ENCODE measurements at places on chromosomes 2 and 18.
A peak's percentile ranks its signal among the peaks of the same experiment; 100 is the strongest.

GRCh38 chr2:141923657-141924056, 207.2 kb downstream of the LRP1B start:
- DNase-seq: no peak

DNA sequence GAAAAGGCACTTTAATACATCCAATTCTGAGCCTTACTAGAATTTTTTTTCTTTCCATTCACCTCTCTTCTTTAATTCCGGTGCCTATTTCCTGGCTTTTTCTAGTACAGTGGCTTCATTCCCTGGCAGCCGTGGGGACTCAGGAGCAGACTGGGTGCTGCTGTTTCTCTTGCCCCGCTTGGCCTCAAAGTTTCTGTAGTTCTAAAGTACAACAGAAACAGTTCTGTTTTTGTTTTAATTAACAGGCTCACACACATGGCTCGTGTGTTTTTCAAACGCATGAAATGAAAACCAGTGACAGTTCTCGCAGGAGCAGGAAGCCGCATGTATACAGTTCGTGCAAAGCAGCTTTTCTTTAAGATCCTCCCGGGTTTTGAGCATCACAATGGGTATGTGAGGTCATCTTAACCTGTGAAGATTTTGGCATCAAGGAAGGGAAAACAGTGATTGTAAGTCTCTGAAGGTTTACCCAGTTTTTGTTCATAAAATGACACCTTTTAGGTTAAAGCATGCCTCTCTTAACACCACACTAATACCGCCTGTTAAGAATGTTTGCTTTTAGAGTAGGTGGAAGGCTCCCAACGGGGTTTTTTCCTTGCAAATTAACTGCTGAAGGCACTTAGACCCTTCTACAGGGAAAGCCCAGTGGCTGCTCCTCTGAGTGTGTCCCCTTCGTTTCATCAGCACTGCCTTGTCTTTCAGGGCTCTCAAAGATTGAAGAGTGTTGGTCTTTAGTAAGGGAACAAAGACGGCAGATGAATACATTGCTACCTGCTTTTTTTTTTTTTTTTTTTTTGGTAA, 5.8 kb downstream of the FZD7 start:
- DNase-seq: no peak

- no peak for DNase-seq
Measured at GRCh38 chr2:220117025-220117424, 489.6 kb downstream of the SLC4A3 start.

DNA sequence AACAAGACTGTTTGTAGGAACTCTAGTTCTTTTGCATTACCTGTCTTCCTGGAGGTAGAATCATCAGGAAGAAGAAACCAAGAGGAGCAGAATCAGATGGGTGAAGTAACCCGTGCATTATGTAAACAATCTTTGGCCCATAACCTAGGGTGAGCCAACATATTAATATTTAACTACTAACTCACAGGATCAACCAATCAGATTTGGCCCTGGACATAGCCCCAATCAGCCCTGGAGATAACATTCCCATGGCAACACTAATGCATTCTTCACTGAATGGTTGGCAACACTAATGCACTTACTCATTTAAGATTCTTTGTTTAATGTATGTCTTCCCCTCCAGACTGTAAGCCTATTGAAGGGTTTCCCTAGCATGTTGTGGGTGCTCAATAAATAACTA, 72.0 kb upstream of the CTAGE1 start:
- no peak for DNase-seq

DNA sequence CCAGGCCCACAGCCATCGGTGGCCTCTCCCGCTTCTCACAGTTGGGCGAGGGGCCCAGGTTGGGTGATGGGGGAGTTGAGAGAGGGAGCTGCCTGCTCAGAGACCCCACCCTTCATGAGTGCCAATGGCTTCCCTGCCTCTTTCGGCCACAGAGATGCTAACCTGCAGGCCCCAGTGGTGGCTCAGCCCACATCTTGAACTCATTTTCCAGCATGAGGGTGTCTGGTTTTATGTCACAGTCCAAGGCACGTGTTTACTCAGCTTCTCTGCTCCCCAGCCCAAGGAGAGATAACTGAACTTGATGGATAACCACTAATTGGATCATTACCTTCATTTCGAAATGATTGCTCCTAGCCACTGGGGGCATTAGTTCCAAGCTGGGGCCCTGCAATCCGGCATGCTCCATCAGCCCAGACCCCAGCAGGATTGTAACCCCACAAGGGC, 45.9 kb upstream of the SIX2 start:
- no peak for DNase-seq

GRCh38 chr18:28112056-28112470, 64.9 kb downstream of the CDH2 start:
- DNase-seq: no peak

DNA sequence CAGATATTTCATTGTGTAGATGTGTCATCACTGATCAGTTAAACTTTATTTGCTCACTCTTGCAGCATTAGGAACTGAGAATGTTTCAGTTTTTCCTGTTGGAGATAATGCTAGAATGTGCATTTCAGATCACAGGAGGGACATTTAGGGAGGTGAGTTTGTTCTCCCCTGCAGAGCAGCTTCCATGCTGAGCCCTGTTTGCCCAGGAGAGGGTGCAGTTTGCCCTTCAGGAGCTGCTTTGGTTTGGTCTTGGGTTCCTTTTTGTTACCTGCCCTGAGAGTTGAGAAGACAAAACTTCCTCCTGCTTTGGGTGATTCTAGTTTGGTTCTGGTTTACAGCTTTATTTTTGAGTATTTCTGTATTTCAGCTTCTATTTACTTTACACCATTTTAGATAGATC, 49.9 kb downstream of the DGKD start:
- peak; percentile 58 for DNase-seq

DNA sequence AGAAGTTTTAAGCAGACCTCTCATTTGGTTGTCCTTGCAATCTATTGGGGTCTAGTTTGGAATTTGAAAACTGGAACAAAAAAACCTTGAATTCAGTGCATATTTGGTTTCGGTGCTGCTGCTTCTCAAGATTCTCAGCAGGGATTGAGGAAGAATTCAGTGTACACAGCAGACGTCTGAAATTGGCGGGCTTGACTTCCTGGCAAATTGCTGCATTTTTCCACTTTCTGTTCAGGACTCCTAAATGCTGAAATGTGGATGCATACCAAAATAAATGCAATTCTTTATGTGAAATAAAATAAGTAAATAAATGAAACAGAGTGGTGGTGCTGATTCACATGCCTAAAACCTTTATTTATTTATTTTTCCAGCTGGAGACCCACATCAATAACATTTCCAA, 332.4 kb upstream of the KYNU start:
- DNase-seq: no peak

GRCh38 chr2:145356056-145356455, 836.1 kb upstream of the ZEB2 start:
- DNase-seq: no peak

GRCh38 chr18:69267895-69268294, 132.8 kb upstream of the DOK6 start:
- no peak for DNase-seq

- DNase-seq: no peak
Measured at GRCh38 chr2:238131761-238132462, 6.6 kb upstream of the KLHL30 start.

- DNase-seq: no peak
Measured at GRCh38 chr18:35180455-35180854, 60.4 kb upstream of the ZNF397 start.

DNA sequence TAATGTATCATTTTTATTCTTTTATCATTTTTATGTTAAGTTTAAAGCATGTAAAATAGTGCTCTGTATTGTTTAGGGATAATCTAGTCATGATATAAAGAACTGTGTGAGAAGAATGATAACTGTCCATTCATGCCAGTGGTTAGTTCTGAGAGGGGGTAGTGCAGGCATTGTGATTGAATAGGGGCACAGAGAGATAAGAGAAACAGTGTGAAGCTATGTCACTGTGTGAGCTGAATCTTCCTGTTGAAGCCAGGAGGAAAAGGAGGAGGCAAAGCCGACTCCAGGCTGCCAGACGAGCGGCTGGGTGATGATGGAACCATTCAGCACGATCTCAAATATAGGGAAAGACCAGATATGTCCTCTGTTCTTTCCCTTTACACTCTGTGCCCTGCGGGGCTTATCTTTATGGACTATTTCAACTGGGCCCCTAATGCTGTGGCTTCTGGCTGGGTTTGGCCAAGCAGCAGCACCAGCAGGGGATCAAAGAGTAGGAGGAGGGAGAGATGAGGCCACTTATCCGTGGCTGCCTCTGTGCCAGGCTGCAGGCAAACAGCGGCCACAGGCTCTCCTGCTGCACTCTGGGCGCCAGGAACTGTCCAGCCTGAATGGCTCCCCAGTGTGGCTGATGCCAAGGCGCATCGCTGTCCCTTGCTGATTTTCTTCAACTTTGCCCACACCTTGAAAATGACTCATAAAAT, 128.0 kb downstream of the SPP2 start:
- no peak for DNase-seq

- DNase-seq: no peak
Measured at GRCh38 chr18:9832871-9833270, 52.9 kb upstream of the TXNDC2 start.

- DNase-seq: no peak
Measured at GRCh38 chr2:45130736-45131135, 121.5 kb upstream of the SIX2 start.

DNA sequence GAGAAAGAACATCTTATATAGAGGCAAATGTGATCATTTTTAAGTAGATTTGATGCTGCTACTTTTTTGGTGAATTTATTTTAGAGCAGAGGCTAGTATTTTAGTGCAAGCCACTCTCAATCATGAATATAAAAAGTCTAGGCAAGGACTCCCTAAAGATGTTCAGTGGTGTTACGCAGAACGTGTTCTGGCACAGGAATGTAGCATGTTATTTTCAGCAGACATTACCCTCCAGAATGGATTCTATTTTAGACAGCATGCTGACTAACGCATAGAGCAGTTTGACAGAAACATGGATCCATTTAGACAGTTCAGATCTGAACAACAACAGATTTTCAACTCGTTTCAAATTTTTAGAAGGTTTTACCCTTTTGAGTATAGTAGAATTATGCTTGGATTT, 54.1 kb downstream of the DSC3 start:
- DNase-seq: no peak

DNA sequence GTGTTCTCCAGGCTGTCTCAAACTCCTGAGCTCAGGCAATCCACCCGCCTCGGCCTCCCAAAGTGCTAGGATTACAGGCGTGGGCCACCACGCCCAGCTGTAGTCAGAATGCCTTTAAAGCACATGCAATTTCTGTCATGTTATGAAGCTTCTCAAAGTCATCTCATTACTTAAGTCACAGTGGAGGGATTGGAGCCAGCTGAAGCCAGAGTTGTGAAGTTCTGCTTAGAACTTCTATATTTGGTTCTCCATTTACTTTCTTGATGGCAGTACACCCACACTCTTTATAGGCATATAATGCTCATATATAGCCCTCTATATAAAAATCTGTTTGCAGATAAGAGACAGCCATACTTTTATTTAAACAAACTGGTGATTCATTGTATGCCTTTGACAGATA, 68.8 kb upstream of the CWC22 start:
- DNase-seq: no peak

- no peak for DNase-seq
Measured at GRCh38 chr2:7740114-7740513, 822.9 kb downstream of the RNF144A start.

- DNase-seq: no peak
Measured at GRCh38 chr2:104891145-104891544, 37.2 kb downstream of the POU3F3 start.

DNA sequence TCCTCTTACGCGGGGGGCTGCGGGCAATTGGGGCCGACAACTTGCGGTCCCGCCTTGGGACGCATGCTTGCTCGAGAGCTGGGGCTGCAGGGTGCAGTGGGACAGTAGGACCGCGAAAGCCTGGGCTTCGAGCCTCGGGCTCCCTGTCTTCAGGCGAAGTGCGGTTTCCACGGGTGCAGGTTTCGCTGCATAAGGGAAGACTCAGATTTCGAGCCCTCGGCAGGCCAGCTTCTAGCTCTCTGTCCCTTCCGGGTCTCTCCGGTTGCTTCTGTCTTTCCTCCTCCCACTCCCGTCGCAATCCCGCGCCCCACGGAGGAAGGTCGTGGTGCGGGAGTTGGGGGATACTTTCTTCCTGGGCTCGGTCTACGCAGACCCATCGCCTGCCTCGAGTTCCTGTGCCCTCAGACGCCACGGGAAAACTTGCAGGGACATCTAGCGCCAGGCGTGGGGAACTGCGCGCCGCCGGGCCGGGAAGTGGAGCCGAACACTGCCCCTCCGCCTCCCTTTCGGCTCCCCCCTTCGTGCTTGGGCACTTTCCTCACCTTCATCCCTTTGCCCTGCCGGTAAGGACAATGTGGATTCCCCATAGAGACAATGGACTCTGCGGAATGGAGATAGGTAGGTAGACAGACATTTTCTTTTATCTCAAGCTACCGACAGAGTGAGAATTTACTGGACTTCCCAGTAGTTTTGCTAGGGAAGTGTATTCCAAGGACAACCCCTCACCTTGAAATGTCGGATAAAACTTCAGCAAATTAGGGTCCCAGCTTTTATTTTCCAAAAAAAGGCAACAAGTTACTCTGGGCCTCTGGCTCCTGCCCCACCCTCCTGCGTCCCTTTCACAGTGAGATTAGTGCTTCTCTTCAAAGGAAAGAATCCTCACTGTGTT, 4.2 kb upstream of the HOXD13 start:
- DNase-seq: no peak

DNA sequence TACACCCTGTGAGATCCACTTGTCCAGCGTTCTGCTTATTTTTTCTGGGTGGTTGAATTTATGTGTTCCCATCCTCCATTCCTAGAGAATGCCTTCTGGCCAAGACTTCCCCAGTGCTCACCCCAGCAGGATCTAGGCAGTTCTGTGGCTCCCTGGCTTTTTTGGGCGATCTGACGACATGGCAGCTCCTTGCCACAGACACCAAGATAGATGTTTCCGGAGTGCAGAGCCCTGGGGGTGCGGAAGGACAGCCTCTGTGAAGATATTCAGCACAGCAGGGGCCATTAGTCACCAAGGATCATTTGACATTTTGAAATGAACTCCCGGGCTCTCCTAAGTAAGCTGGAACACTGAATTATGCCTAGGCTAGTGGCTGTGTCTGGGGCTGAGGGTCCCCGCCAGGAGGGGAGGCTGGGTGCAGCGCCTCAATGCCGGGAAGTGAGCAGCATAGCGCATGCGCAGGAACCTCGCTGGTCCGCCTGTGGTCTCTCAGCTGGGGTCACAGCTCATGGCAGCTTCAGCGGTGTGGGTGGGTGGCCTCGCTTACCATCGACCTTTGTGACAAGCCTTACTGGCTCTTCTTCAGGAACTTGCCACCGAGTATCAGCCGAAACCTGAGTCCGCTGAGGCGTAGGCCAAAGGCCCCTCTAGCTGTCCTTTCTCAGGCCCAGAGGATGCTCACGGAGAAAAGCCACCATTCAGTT, 60.3 kb downstream of the MEX3C start:
- no peak for DNase-seq

- DNase-seq: no peak
Measured at GRCh38 chr2:71333619-71334018, 2.0 kb downstream of the ZNF638 start.

All from stimulated activated CD8-positive, alpha-beta memory T cell treated with anti-CD3 and anti-CD28 coated beads, Interleukin-15, amount 100 ng/mL, for 1 hour (primary cell).